ENCODE measurements at places on chromosomes 5 and 9. TPM values are rescaled to one million over a fixed set of nuclear protein-coding genes. Genes with fewer than 3 reads are reported as not detected.

The IPO11 gene
- total RNA-seq = 66.5 TPM

- no peak for DNase-seq
Measured at GRCh38 chr9:107613321-107613720, 123.8 kb upstream of the KLF4 start.

GRCh38 chr9:34252670-34253459 lies 74.0 kb downstream of the UBAP1 start:
- peak; percentile 66 for DNase-seq

DNA sequence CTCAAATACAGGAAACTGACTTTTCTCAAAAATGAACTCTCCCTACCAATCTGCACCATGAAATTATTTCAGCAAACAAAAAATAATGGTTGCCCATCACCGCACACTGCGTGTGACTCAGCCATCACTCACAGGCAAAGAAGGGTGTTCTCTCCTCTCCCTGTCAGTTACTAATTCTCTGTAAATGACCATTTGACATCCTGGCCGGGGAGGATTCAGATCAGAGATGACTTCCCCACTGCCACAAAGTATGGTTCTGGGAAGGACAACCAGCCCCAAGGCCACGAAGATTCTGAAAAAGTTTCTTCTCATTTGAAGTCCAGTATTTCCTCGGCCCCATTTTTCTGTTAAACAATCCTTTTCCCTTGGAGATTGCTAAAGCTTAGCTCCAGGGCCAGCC lies 199.4 kb downstream of the AUH start:
- DNase-seq = no peak

- no peak for DNase-seq
Measured at GRCh38 chr9:136693490-136694162, 6.4 kb upstream of the AGPAT2 start.

DNA sequence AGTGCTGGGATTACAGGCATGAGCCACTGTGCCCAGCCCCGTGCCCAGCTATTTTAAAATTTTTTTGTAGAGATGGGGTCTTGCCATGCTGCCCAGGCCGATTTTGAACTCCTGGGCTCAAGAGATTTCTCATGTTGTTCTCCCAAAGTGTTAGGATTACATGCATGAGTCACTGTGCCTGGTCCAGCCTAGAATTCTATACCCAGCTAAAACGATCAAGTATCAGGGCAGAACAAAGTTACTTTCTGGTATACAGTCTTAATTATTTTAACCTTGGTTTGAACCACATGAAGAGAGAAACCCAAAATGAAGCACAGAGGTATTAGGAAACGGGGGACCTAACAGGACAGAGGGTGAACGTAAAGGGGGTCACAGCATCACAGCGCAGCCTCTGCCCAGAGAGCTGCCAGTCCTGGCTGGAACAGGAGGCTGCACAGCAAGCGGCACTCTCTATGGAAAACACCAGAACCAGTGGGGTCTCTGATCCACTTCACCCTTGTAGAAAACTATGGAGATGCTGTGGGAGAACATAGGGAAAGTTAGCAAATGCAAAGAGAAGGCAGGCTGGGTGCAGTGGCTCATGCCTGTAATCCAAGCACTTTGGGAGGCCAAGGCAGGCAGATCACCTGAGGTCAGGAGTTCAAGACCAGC lies 10.2 kb downstream of the SQSTM1 start:
- no peak for DNase-seq

The DRD1 gene
- 0.77 TPM for total RNA-seq

DNA sequence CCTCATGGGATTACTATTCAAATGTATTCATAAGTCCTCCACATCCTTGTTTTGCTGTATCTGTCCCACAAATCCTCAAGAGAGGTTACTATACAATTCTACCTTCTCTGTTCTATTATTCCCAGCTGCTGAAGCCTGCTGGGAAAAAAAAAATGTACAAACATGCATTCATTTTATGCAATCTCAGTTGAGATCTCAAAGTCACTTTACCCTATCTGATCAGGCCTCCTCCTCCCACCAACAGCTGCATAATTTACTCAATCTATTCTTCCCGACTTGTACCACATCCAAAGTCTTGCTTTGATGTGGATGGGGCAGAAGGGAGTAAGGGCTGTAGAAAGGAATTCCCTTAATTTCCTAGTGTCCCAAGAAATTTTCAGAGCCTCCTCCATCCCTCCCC lies 28.6 kb downstream of the PSIP1 start:
- no peak for DNase-seq

- DNase-seq = peak; percentile 85
Measured at GRCh38 chr5:135944967-135945560, 9.7 kb downstream of the LECT2 start.

The PDZD2 gene
- 2.2 TPM for total RNA-seq

GRCh38 chr9:82332774-82333152 lies 344.2 kb downstream of the SPATA31D1 start:
- DNase-seq = no peak

The CCL27 gene
- not detected for total RNA-seq

DNA sequence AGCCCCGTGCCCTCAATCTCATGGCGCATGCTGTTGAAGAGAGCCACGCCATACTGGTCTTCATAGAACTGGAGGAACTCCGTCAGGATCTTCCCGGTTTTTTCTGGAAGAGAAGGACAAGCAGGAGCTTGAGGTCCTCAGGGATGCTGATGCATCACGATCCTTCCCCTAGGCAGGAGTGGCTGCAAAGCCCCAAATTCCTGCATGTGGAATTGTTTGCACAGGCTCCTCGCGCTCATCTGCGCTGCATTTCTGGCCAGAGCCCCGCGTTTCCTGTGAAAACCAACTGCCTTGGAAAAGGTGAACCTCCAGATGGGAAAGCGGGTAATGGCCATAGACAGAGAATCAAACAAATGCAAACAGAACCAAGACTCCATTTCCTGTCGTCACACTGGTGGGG lies 80.4 kb downstream of the LRSAM1 start:
- no peak for DNase-seq

- no peak for DNase-seq
Measured at GRCh38 chr5:154683101-154683880, 71.9 kb upstream of the LARP1 start.

DNA sequence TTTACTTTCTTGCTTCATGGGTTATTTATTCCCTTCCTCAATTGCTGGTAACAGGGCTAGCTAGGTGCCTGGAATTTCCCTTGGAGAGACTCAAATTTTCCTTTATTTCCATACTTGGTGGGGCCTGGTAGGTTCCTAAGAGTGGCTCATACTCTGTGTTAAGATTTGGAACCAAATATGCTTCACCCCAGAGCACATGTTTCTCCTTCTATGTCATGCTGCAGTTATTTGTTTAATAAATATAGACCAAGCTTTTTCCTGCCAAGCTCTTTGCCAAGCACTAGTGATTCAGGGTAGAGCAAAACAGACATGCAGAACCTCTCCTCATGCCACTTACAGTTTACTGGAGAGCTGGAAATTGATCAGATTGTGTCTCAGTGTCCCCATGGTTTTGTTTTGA lies 290.3 kb upstream of the SGCD start:
- DNase-seq = no peak

GRCh38 chr9:27383524-27383923 lies 86.6 kb upstream of the EQTN start:
- no peak for DNase-seq

GRCh38 chr5:142614054-142614453 lies 71.8 kb downstream of the FGF1 start:
- no peak for DNase-seq

DNA sequence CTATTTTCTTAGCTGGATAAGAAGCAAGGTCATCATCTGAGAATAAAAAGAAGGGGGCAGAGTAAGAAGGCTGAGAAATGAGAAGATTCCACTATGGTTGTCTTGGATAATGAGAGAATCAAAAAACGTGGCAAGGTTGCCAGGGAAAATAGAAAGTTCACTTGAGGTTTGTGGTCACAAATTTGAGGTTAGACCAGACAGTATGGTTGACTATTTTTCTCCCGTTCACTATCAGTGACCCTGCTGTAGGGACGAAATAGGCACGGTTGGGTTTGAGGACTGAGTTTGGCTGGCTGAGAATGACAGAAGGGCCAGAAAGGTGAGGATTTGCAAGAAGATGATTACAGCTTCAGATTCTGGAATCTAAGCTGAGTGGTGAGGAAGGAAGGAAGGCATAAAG lies 266.0 kb upstream of the ZNF462 start:
- DNase-seq = no peak

The ORM2 gene
- total RNA-seq = not detected

GRCh38 chr9:136619742-136620440 lies 42.8 kb upstream of the EGFL7 start:
- no peak for DNase-seq

DNA sequence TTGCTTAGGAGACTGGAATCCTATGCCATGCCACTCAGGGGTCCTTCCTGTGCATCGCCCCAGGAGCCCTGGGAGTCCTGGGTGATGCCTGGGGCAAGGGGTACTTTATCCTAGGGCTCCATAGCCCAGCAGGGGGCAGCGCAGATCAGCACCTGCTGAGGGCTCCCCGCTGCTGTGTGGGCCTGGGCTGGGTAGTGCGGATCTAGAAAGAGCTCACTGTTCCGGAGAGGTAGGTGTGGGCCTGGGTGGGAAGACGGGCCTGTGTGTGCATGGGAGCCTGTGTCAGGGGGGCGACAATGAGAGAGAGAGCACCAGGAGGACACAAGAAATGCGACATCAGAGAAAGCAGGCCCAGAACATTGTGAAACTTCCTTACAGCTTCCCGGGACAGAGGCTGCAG lies 11.4 kb upstream of the DAB2IP start:
- DNase-seq = peak; percentile 72

DNA sequence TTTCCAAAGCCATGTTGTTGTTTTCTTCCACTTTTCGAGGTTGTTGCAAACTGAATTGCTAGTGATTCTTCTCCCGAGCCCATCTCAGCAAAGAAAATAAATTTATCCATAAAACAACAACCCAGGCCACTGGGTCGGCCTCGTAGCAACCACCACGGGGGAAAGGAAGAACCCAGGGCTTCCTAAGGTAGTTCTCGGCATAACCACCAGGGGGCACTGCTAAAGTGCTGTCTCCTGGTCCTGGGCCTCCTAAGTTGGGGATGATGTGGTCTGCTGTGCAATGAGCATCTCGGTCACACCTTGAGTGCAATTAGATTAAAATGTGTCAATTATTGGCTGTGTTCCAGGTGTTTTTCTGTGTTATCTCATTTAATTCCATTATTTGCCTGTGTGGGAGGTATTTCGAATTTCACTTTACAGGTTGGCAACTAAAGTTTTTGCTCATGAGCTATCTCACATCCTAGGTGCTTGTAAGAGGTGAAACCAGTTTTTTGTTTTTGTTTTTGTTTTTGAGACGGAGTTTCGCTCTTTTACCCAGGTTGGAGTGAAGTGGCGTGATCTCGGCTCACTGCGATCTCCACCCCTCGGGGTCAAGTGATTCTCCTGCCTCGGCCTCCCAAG lies 102.8 kb upstream of the DAP start:
- DNase-seq = peak; percentile 68

DNA sequence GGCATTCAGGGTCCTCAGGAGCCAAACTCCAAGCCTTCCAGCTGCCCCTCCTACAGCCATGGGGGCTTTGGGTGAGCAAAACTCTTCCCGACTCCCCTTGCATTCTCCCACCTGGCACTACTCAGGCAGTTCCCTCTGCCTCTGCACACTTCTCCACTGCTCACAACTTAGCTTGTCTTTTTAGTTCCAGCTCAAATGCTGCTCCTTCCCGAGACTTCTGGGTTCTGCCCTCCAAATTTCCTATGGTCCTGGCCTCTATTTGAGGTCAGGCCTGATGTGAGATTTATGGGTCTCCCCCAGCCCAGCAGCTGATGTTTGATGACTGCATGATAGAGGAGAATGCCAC lies 5.7 kb upstream of the SLC25A48 start:
- no peak for DNase-seq

DNA sequence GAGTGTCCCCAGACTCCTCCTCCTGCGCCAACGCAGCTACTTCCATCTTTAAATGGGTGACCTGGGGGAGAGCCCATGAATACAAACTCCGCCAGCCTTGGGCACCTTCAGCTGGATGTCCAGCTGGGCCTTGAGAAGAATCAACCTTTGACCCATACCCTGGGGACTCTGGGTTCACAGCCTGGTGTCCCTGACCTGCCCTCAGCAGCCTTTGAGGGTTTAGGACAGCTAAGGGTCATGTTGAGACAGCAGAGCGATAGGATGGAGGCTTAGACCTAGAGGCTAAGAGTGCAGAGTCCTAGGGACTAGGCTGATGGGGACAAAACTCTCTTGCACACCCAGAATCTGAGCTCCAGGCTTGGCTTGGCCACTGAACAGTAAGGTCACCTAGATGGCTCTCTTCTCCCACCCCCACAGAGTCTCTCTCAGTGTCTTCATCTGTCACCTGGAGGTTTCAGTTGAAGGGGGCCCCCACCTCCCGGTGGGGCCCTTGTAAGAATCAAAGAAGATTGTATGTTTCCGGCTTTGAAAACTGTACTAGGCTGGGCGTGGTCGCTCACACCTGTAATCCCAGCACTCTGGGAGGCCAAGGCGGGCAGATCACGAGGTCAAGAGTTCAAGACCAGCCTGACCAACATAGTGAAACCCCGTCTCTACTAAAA lies 6.7 kb upstream of the AQP3 start:
- no peak for DNase-seq

The CDKN2AIPNL gene
- total RNA-seq = 59.2 TPM

DNA sequence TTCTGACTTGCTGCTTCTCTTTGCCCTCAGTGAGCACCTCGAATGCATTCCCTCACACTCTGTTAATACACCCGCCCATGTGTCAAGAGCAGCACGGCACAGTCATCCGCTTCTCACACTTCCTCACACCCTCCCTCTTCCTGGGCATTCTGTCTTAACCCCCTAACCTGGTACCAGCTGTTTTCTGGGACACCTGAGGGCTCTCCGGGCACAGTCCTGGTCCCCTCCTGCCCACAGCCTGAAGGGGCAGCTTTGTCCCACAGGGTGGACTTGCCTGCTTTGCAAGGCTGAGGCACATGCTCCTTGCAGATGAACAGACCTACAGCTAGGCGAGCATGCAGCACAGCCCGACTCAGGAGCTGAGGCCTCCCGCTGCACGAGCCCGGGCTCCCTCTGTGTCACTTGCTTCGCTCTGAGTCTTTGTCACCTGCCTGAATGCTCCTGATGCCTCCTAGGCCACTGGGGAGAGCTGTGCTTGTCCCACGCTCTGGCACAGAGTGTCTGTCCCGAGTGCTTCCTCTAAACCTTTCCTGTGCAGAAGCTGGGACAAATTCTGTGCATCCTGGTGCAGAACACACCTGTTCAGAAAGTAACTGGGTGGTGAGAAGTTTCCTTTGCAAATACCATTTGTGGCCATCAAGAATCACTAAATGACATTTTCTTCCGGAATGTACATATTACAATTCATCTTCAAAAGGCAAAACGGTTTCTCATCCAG lies 47.8 kb downstream of the AHRR start:
- no peak for DNase-seq

DNA sequence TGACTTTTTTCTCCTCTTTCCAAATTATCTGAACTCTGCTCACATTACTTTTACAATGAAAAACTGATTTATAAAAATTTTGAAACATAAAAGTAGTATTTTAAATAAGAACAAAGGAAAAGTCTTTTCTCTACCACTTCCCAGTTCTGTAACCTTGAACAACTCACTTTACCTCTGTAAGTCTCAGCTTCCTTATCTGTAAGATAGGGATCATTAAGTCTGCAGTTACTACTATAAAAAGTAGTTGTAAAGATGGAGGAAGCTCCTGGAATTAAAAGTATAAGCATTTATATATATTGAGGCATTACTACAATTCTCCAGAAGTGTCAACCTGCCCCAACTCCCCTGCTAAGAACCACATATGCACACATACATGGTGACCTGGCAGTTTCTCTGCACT lies 88.0 kb downstream of the TTC39B start:
- no peak for DNase-seq

Measured in A673 (cell line).